ENCODE measurements at places on chromosomes 5 and 9.

DNA sequence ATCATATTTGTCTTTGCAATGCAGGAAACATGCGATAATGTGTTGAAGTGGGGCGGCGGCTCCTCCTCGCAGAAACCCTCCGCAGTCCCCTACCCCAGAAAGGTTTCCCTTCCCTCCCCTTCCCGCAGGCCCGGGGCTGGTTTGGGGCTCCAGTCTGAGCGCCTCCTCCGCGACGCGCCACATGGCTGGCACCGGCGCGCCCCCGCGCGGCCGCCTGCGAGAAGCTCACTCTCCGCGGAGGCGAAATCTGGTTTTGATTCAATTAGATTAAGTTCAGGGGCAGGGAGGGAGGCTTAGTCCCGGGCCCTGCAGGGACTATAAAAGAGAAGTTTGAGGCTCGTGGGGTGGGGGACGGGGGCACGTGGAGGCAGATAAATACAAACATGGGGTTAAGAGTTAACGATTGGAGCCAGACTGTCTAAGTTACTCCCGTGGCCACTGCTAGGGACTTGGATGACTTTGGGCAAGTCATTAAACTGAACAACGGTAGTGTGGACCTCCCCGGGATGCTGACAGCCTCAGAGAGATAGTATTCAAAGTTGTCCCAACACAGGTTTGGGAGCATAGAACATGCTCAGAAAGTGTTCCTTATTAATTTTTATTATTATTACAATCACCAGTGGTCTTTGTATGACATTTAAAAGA is 69.4 kb downstream of the MSX2 start:
- peak; percentile 85 for DNase-seq

GRCh38 chr5:38497946-38498345 is 58.5 kb downstream of the LIFR start:
- DNase-seq, result no peak

GRCh38 chr9:127154390-127155191 is 32.2 kb upstream of the ANGPTL2 start:
- no peak for DNase-seq

DNA sequence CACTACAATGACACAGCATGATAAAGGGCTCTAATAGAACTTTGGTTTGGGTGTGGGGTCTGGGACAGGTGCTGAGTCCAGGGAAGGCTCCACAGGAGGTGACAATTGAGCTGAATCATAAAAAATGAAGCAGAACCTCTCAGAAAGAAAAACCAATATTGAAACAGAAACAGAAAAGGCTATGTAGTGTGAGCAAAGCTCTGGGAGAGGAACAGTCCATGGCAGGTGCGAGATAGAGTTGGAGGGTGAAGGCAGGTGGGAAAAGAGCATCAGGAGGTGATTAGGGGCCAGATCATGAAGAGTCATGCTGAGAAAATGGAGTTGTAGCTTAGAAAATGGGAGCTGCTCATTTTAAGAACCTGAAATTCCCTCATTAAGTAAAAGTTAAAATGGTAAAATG is 164.9 kb downstream of the KCTD16 start:
- no peak for DNase-seq

GRCh38 chr5:10863763-10864383 is 102.8 kb upstream of the DAP start:
- DNase-seq, result peak; percentile 63

GRCh38 chr5:77777281-77777892 is 1.2 kb upstream of the TBCA start:
- no peak for DNase-seq

GRCh38 chr9:110958847-110959246 is 79.4 kb downstream of the LPAR1 start:
- DNase-seq, result no peak

- DNase-seq, result no peak
Measured at GRCh38 chr5:155475318-155475717, 461.8 kb downstream of the KIF4B start.

DNA sequence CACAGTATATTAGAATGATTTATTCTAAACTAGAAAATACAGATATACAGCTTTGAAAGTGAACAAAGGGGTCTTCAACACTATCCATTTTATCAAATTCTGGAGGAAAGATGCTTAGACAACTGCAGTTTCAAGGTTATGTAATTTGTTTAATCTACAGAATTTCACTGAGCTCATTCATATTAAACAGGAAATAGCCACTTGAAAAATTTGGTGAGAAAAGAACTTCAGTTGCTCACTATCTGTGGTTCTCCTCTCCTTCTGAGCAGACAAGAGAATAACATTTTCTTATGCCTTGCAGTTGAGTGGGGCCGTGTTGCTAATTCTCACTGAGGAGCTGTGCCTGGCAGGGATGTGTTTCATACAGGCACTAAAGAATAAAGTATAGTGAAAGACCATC is 1428.2 kb downstream of the CDH12 start:
- no peak for DNase-seq

- DNase-seq, result no peak
Measured at GRCh38 chr5:142397178-142397577, 72.4 kb upstream of the SPRY4 start.

DNA sequence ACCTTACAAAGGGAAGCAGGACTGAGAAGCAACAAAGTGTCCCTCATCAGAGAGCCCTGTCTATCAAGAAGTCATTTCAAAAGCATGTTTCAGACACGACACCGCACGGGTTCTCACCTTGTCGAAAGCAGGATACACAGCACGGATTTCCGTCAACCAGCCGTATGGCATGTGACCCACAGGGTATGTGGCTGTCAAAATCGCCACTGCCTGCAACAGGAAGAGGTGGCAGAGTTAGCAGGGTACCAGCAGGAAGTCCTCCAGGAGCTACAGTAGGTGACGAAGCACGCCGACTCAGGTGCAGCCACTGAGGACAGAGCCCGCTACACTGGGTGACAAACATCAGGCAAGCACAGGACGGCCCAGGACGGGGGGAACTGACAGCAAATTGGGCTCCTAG is 81.2 kb downstream of the OTULIN start:
- no peak for DNase-seq

- no peak for DNase-seq
Measured at GRCh38 chr9:112366591-112366990, 13.3 kb upstream of the HSDL2 start.

GRCh38 chr5:38443390-38443789 is 113.1 kb downstream of the LIFR start:
- DNase-seq, result no peak

- no peak for DNase-seq
Measured at GRCh38 chr5:72021651-72022357, 85.5 kb upstream of the MAP1B start.

DNA sequence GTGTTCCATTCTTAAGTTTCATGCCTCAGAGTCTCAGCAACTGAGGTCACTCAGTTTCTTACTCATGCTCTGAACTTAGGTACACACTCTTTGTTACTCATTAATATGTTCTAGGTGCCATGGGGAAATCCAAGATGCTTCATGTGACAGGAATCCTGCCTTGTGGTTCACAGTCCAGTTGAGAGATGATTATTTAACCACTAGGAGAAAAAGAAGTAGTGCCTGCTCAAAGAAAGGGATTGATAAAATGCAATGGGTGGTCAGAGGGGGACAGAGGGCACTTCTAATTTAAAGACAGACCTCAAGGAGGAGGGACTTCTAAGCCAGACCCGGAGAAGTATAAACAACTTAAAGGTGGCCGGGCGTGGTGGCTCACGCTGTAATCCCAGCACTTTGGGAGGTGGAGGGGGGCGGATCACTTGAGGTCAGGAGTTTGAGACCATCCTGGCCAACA is 69.0 kb downstream of the UGCG start:
- DNase-seq, result no peak

GRCh38 chr9:137575716-137576411 is 2.9 kb downstream of the DPH7 start:
- DNase-seq, result no peak

DNA sequence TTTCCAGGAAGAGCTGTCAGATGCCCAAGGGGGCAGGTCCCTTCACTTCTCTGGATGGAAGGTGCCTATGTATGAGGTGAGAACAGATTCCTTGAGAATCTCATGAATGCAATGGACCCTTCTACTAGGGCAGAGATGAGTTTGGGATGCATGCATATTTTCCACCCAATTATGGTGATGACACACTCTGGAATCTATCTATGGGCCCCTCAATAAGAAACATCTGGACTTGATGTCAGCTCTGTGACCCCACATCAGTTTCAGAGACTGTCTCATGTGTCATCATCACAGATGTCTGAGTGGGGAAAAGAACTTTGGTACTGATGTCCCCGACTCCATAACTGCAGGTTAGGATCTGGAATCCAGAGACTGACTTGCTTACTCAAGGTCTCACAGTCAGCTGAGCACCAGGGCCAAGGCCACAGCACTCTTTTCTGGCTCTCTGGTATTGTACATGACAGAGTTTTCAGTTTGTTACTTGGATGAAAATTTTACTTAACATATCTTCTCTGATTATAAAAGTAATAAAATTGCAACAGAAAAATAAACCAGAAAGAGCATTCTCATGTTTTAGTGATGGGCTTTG is 177.0 kb downstream of the DCP2 start:
- no peak for DNase-seq

- DNase-seq, result peak; percentile 73
Measured at GRCh38 chr9:130834371-130835336, at the start of gene ABL1. ABL1 (plus strand) TSS chr9:130835254; CDS start chr9:130835447, 193 bp downstream.

DNA sequence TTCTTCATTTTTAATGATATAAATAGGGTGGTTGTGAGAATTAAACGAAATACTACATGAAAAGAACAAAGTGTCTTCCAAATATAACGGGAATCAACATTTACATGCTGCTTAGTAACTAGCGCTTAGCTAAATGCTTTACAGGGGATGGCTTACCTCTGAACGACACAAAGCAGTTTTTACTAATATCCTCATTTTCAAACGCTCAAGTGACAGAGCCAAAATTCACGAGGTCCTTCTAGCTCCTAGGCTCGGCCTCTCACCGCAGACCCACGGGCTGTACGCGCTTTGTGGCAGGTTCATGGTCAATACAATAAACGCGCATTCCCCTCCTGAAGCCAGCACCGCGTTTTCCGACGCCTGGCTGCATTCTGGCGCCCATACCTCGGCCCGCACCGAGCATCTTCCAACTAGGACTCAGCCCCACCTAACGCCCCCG is 442 bp downstream of the ZNF510 start:
- DNase-seq, result no peak

GRCh38 chr5:138346889-138347288 is 5.6 kb upstream of the KDM3B start:
- no peak for DNase-seq

- DNase-seq, result peak; percentile 41
Measured at GRCh38 chr9:127838375-127839078, 15.9 kb downstream of the ENG start.

DNA sequence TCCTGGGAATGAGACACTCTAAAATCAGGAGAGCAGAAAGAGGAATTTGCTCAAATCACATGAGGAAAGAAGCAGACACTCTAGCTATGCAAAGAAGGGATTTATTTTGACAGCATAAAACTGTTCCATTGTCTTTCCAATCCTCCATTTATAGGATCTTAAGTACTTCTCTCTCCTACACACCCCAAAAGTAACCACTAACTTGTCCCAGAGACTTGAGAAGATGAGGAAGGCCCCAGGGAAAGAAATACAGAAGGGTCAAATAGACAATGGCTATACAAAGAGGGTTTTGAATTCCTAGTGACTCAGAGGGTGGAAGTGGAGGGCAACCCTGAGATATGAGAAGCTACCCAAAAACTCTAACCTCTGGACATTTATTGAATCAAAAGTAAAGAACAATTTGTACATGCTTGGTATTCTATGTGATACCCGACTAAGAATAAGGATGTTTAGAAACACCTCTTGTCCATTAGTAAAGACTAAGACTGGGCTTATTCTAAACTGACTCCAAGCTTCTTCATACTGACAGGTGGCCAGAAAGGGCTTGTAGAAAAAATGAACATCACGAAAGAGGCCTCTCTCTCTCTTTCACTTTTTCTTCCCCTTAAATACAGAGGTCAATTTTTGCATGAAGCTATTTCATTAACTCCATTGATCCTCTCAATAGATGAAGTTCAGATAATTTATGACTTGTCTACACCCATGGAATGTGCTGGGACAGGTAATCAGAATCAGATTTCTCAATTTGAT is 20.6 kb downstream of the DMAC1 start:
- no peak for DNase-seq

- no peak for DNase-seq
Measured at GRCh38 chr5:149341876-149342275, 3.4 kb upstream of the GRPEL2 start.

Data from nephron progenitor cell (in vitro differentiated cells).